PC-3 (cell line): ENCODE measurements at places on chromosomes 13 and 19. TPM values are rescaled to one million over a fixed set of nuclear protein-coding genes. Genes with fewer than 3 reads are reported as not detected.

- peak; percentile 34 for DNase-seq
These were observed 255.1 kb upstream of the SOX21 start for GRCh38 chr13:94967183-94968039.

DNA sequence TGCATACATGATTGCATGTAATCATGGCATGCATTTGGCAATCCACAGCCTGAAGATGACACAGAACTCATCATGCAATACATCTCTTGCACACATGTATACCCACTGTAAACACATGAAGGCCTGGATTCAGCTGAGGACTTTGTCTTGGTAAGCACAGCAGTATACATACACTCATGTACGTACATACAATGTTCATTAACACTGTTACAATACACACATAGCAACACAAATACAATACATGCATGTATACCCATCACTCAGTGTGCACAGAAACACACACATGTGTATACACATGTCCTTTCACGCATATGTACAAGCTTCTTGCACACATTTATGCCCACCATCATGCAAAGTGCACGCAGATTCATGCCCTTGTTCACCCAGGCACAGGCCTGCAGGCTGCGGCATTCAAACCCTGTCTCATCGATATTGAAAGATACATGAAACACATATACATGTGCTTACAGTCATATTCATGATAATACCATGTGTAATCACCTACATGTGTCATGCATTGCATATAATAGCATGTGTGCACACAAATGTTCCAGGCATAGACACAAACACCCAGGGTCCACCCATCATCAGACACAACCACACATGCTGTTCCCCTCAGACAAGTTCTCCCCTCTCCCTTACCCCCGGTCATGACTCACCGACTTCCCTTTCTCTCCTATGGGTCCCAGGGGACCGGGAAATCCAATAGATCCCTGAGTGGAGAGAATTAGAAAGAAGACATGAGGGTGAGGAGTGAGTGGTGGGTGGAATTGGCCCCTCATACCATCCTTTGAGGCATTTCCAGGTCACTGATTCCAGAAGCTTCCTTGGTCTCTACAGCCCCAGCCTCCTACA lies 28.7 kb downstream of the COL5A3 start:
- no peak for DNase-seq

DNA sequence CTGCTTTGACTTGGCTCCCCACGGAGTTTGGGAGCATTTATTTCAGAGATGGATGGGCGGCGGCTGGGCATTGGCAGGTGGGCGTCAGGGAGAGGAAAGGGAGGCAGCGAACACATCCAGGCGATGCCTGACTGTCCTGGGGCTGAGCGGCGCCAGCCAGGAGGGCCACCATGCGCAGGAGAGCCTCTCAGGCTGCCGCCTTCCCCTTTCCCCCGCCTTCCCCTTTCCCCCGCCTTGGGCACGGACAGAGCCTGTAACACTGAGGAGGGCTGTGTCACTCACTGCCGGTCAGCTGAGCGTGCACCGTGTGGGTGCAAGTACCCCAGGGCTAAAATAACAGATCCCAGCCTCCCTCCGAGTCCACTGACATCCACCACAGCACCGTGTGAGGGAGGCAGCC lies 11.4 kb downstream of the MCF2L start:
- no peak for DNase-seq

DNA sequence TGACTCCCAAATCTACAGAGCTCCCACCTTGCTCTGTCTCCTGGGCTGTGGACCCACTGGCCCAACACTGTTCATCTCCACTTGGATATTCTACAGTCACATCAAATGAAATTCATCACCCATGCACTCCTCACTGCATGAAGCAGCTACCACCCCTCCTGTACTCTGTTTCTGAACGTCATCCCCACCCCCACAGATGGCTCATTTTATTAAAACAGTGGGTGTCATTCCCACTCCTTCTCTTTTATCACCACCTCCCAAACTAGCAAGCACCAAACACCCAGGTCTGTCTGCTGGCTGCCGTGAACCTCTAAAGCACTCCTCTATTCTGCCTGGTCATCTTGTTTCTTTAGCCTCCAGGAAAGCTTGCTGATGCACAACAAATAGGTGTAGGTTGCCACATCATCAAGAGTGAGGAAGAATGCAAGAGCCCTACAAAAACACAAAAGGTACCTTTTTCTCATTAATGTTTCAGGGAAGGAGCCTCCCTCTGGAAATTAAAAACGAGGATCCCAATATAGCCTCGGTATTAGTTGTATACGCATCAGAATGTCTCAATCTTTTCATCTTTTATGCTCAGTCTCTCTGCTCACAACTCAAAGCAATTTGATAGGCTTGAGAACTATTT lies 91.8 kb downstream of the MIPEP start:
- no peak for DNase-seq

The KCTD15 gene
- total RNA-seq, result 58.2 and 79.9 TPM in 2 replicates

The GPR12 gene
- not detected in 2 replicates for total RNA-seq

The SIGLEC8 gene
- total RNA-seq, result not detected in 2 replicates

DNA sequence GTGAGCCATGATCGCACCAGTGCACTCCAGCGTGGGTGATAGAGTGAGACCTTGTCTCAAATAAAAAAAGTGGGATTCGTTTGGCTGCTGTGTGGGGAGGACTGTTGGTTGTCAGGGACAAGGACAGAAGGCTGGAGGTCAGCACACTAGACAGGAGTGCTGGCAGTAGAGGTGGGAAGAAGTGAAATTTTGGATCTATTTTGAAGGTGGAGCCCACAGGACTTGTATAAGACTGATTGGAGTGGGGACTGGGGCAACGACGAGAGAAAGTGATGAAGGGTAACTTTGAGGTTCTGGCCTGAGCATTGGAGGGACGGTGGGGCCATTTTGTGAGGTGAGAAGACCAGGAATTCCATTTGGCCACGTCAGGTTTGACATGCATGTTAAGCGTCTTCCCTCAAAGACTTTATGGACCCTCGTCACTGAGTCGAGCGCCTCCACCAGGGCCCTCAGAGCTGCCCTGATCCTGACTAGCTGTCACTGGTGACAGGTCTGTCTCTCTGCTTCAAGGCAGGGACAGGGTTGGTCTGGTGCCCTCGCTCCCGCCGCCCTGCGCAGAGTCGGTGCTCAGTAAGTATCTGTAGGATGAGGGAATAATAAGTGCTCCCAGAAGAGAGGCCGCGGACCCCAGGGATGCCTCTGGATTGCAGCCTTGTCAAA lies 673 bp downstream of the CTU1 start:
- peak; percentile 40 for DNase-seq

DNA sequence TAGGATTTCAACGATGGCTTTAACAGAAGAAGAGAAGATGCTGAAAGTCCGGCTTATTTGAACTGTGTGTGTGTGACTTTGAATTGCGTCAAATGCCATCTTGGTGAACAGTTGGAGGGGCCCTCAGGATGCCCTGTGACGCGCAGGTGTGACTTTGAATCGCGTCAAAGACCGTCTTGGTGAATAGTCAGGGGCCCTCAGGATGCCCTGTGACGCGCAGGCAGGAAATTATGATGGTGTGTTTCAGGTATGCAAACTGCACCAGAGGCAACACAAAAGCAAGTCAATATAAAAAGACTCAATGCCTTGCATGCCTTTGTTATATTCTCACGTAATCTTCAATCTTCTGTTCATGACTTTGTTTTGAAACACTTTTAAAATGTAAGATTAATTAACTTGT lies 29.2 kb downstream of the ATP11A start:
- no peak for DNase-seq

- DNase-seq, result peak; percentile 85
These were observed 7.1 kb downstream of the RFX2 start for GRCh38 chr19:6103217-6103644.

The COLGALT1 gene
- total RNA-seq, result 80.7 and 98.8 TPM in 2 replicates

The CLASRP gene
- 32.3 and 38.9 TPM in 2 replicates for total RNA-seq

GRCh38 chr13:75666646-75667351 lies 30.7 kb downstream of the LMO7 start:
- no peak for DNase-seq

GRCh38 chr19:680287-681028 lies 4.3 kb downstream of the FSTL3 start:
- peak; percentile 94 for DNase-seq

The ZNF112 gene
- 1.9 and 2.5 TPM in 2 replicates for total RNA-seq

DNA sequence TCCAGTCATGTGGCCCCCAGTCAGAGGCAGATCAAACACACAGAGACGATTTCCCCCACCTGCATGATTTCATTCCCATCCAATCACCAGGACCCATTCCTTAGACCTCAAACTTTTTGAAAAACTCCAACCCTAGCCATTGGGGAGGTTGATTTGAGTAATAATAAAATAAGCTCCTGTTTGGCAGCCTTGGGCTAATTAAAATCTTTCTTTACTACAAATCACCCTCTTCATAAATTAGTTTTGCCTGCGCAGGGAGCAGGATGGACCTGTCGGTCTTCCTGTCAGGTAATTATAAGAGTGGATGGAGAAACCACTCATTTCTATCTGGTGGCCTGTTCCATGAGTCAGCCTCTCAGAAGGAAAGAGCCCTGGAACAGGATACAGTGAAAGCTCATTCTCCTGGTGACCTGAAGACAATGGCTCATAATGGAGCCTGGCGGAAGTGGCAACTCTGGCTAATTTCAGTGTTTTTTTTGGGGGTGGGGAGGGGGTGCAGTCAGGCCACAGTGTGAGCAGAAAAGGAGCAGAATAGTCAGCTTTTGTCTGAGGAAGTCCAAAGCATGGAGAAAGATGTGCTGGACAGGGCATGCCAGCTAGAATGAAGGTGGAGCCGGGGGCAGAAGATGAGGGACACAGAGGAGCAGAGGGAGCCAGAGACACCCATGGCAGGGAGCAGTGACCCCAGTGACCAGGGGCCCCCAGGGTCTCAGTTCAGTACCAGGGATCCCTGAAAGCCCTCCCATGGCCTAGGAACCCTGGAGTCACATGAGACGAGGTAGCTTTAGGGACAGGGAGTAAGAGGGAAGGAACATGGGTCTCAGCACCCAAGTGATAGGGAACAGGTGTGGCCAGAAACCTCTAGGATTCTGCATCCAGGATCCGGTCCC lies 31.8 kb upstream of the PSG9 start:
- DNase-seq, result peak; percentile 53

The PABPC3 gene
- 0.17 and 0.26 TPM in 2 replicates for total RNA-seq

The CBY2 gene
- not detected in 2 replicates for total RNA-seq

The FFAR3 gene
- total RNA-seq, result not detected in 2 replicates

GRCh38 chr13:31460061-31460460 lies 260.3 kb downstream of the B3GLCT start:
- no peak for DNase-seq

- DNase-seq, result peak; percentile 16
These were observed 32.8 kb downstream of the TNFSF13B start for GRCh38 chr13:108302279-108302678.

DNA sequence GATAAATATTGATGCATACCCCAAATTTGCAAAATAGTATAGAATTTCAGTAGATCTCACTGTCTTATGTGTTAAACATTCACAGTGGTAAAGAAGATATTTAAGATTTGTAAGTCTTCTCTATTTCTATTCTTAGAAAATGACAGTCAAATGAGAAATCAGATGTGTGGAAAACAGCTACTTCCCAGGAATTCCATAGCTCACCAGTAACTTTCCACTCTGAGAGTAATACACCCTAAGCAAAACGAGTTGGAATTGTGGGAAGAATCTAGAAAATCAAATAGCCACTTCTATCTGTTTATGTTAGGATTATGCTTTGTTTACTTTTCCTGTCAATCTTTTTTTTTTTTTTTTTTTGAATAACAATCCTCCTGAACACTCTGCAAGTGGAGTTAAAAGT lies 69.1 kb downstream of the FLT1 start:
- DNase-seq, result no peak

- DNase-seq, result peak; percentile 81
These were observed at the start of gene CA11 for GRCh38 chr19:48646001-48646721. TSS of gene CA11 (minus strand) at chr19:48646187. CDS start at chr19:48645632, 555 bp downstream.

DNA sequence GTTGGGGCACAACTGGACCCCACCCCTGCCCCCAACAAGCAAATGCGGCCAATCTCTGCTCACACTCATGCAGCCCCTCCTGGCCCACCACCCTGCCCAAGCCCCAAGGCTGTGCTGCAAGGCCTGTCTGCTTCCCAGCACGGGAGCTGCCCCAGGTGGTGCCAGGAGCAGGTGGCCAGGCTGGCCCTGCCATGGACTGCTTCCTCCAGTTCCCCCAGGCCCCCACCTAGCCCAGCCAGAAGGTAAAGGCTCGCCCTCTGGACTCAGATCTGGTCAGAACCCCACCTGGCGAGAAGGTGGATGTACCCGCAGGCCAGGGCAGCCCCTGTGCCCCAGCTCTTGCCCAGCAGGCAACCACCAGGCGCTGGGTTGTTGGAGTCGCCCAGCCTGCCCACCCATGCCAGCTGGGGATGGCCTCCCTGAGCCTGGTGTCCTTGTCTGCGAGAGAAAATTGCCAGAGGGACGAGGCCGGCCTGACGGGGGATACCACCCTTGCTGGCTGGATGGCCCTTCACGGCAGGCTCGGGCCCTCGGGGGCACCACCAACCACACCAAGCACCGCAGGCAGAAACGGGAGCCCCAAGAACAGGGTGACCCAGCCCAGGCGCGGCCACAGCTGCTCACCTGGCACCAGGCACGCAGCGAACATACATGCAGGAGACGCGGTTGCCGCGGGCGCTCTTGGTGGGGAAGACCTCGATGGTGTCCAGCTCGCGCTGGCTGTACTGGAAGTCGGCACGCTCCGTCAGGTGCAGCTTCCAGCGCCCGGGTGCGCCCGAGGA lies 4.5 kb downstream of the ABHD17A start:
- no peak for DNase-seq

DNA sequence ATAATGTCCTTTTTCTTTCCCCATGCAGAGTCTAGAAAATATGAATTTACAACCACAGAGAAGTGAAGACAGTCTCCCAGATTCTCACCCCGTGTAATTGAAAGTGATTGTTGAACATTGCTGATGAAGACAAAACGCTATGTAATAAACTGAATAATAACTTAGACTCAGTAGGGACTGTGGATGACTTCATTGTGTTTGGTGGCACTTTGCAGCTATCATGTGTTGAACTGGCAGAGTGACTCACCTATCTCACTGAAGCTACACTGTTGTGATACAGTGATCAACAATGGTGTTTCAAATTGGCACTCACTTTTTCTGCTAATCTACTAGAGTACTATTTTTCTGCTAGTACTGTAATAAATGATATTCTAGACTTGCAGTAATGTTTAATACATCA lies 261.3 kb downstream of the DACH1 start:
- DNase-seq, result no peak

The FSD1 gene
- 8.7 and 11.3 TPM in 2 replicates for total RNA-seq

GRCh38 chr19:52621376-52621775 lies 16.8 kb downstream of the ZNF83 start:
- DNase-seq, result no peak

The FXYD1 gene
- total RNA-seq, result not detected in 2 replicates

- DNase-seq, result no peak
These were observed 328.2 kb downstream of the HS6ST3 start for GRCh38 chr13:96417939-96418685.
